ENCODE measurements at places on chromosomes 2 and 18.

DNA sequence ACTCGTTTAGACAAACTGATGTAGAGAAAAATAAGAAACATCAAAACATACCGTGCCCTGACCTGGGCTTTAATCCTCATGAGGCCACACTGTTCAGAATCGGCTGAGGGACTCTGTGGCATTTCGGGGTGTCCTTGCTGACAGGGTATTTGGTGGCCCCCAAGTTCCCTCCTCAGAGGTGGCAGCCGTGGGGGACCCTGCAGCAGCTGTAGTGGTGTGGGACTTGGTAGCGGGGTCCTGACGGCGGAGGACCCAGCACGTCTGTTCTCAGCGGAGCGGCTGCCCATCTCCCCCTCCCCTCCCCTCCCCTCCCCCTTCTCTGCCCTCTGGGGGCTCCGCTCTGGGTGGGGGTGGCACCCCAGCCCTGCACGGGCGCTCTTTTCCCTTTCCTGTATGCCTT is 18.4 kb downstream of the KCNG2 start:
- no peak for DNase-seq

- peak; percentile 5 for DNase-seq
Measured at GRCh38 chr2:154623819-154624218, 74.7 kb upstream of the KCNJ3 start.

GRCh38 chr2:41027095-41027494 is 575.2 kb upstream of the SLC8A1 start:
- no peak for DNase-seq

DNA sequence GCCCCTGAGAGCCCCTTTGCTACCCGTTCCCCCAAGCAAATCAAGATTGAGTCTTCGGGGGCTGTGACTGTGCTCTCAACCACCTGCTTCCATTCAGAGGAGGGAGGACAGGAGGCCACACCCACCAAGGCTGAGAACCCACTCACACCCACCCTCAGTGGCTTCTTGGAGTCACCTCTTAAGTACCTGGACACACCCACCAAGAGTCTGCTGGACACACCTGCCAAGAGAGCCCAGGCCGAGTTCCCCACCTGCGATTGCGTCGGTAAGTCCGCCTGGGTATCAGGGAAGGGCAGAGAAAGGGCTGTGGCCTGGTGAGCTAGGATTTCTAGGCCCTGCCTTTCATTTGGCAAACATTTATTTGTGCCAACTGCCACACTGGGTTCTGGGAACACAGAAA is 63.4 kb downstream of the TET3 start:
- no peak for DNase-seq

DNA sequence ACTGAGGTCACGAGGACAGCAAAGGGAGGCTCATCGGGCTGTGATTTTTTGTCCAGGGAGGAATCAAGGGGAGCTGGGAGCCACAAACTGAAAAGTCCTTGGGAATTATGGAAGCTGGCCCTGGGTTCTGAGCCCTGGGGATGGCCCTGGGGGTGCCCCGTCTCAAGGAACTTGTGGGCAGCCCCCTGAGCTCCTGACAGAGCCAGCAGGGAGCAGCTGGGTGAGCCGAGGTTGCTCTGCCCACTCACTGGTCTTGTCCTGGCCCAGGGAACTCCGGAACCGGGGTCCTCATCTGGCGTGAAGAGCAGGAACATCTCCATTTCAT is 61.3 kb upstream of the HDAC4 start:
- DNase-seq: no peak

DNA sequence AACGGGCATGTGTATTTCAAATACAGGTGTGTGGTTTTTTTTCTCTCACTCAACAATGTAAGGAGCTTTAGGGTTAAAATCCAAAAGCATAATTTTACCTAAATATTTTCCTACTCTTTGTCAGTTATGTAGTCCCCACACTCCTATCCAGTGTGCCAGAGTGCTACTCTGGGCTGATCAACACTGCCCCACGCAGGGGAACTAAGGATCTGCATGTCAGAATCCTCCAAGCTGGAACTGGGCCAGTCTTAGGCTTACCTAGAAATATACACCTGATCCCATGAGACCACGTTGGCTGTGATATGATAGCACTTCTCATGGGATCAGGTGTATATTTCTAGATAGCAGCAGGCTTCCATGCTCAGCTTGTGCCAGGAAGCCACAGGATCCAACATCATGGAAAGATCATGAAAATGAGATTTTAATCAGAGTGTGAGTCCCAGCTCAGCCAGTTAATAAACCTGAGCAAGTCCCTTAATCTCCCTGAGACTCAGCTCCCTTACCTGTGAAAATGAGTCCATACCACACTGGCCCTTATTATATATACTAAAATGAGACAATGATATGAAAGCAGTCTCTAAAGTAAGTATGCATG is 29.7 kb downstream of the CCDC141 start:
- DNase-seq: peak; percentile 6

DNA sequence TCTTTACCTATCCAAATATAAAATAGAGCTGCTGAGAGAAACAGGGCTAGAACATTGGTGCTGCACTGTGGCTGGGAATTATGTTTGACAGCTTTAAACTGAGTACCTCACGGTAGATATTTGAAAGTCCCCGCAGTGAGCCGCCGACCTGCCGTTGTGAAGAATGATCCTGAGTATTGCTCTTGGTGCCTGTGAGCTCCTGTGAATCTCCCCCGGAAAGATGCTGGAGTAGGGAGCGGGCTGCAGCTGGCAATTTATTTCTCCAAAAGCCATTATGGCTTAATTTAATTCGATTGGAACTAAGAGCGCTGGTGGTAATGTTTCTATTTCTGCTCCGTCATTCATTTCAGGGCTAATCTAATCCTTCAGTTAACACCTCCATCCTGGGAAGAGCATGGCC is 129.4 kb upstream of the TPO start:
- DNase-seq: no peak

DNA sequence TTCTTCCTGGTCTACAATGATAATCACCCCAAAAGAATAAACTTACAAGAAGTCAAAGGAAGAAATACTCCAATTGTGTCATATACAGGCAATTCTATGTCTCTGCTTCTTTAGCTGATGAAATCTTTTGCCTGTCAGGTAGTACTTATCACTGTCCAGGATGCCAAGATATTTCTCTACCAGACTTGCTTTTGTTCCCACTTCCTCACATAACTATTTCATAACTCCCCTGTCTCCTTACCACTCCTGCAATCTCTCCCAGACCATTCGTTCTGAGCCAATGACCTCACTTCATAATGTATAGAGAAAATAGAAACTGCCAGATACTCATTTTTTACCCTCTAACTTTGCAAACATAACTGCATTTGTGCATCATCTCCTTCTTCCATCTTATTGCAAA is 39.1 kb downstream of the HNMT start:
- DNase-seq: no peak

GRCh38 chr2:10469955-10470608 is 22.0 kb upstream of the ODC1 start:
- DNase-seq: no peak

- DNase-seq: no peak
Measured at GRCh38 chr2:76867854-76868253, 654.3 kb downstream of the LRRTM4 start.

GRCh38 chr2:212535996-212536816 is 2.4 kb downstream of the ERBB4 start:
- no peak for DNase-seq

- DNase-seq: no peak
Measured at GRCh38 chr18:21908711-21909110, 168.1 kb downstream of the MIB1 start.

DNA sequence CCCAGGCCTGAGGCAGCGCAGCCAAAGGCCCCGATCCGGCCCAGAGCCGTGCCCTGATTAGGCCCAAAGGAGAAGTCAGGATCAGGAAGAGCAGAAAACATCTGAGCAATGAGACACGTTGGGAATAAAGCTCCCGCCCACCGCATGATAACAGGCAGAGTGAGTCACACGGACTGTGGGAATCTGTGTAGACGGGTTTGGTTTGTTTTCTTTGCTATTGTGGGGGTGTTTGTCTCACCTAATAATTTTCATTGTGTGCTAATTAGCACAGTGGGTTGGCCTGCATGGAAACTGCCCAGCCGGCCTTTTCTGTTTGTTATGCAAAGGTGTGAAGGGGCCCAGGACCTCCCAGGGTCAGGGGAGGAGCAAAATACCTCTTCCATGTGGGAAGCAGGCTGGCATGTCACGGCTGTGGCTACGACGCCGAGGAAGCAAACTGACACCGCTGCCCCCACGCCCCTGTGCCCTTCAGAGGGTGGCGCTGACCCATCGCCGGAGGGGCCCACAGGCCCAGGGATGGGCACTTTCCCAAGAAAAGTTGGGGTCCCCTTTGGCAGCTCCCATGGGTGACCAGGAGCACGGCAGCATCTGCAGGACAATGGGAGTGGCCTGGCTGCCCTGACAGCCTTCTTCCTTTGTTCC is 68.4 kb upstream of the CTDP1 start:
- peak; percentile 47 for DNase-seq

GRCh38 chr2:170716851-170717598 is 1.9 kb downstream of the SP5 start:
- no peak for DNase-seq

GRCh38 chr2:152448606-152449005 is 113.6 kb downstream of the FMNL2 start:
- no peak for DNase-seq

DNA sequence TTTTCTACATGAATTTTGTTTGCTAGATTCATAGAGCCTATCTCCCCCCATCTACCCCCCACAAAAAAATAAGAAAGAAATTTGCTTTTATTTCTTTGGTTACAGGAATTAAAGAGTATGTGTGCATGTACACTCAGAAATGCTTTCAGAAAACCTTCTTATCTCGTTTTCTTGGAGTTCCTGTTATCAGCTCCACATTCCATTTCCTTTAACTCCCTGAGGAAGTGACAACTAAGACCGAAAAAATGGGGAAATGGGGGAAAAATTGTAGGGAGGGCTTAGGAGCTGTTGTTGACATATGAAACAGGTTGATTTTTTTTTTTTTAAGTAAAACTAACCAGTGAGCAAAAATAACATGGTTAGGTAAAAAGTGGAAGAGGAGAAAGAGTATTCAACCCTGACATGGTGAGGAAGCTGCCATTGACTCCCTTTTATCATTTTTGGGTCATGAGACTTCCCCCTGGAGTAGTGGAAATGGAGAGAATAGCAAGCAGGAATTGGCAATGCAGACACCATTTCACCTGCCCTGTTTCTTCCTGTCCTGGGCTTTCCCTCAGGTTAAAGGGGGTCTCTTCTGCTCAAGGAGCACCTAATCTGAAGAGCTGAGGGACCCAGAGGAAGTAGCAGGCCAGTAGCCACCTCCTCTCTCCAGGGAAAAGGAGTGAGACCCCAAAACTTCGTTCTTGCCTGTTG is 93.5 kb downstream of the OSBPL6 start:
- DNase-seq: no peak

DNA sequence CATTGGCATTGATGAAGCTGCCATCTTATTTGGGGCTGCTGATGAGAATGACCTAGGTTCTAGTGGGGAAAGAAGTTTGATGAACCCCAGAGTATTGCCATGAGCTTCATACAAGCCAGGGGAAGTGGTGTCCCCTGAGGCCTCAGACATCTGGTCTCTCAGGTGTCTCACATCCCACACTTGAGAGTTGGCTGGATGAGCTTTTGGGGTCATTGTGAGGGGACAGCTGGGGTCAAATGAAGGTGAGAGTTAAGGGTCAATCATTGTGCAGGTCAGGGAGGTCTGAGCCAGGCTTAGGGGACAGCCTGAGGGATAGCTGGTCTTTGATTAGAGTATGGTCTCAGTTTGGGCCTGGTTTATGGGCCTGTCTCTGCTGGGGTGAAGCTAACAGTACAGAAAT is 336.5 kb downstream of the CYP26B1 start:
- DNase-seq: no peak

DNA sequence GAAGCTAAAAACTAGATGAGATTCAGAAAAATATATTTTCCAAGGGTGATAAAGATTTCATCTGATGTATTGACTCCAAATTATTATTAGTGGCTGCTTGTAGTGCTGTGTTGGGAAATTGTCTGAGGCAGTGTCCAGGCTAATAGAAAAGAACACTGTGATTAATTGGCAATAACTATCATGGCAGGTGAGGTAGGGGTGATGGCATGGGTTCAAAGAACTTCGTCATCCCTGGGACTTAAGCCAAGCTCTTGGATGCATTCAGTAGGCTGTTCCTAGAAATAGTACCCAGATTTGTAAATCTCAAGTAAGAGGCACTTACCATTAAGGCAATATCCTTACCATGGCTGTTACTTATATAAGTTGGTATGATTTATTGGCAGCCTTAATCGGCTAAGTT is 13.2 kb upstream of the RAPGEF4 start:
- DNase-seq: no peak

DNA sequence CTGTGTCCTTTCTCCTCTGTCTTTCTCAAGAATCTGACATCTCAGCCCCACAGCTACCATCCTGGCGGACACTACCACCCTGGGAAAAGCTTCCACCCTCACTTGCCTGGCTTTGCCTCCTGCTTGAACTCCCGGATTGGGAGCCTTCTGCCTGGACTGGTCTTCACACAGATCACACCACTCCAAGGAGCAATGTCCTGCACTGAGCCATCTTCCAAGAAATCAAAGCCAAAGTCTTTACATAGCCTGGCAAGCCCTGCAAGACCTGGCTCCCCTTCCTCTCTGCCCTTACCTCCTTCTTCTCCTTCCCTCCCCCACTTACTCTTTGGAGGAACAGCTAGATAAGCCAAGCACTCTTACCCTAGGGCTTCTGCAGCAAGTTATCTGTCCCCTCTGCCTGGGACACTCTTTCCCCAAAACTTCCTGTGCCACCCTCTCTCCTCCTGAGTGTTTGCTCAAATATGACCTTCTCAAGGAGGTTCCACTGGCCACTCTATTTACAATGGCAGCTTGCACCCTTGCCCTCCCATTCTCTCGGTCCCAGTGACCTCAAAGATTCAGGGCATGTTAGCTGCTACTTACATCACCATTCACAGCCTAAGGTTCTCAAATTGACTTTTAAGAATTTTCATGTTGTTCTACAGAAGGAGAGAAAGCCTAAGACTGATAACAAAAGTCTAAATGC is 9.7 kb downstream of the ATP8B1 start:
- DNase-seq: no peak

GRCh38 chr2:197196541-197197180 is 113.9 kb downstream of the ANKRD44 start:
- no peak for DNase-seq

DNA sequence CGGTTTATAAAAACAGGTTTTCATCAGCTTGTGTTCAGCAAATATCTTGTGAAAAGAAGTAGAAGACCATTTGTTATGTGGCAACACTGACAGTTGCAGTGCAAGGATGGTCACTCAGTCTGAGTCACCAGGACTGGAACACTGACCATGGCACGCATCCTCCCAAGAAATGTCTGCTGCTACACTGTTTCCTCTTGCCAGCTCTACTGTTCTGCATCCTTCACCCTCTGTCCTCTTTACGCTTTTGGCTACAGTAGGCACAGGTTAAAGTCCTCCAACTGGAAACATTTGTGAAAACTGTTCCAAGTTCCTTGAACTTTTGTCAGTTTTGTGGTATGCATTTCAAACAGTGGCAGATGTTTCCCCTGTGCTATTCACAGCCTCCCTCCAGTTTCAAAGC is 39.4 kb downstream of the OSR1 start:
- no peak for DNase-seq

All from H54 (cell line).